ENCODE measurements at places on chromosomes 12 and 14.

GRCh38 chr14:87457720-87458119, 535.3 kb downstream of the GALC start:
- DNase-seq, result no peak

GRCh38 chr14:88556581-88556980, 1.8 kb upstream of the PTPN21 start:
- no peak for DNase-seq

DNA sequence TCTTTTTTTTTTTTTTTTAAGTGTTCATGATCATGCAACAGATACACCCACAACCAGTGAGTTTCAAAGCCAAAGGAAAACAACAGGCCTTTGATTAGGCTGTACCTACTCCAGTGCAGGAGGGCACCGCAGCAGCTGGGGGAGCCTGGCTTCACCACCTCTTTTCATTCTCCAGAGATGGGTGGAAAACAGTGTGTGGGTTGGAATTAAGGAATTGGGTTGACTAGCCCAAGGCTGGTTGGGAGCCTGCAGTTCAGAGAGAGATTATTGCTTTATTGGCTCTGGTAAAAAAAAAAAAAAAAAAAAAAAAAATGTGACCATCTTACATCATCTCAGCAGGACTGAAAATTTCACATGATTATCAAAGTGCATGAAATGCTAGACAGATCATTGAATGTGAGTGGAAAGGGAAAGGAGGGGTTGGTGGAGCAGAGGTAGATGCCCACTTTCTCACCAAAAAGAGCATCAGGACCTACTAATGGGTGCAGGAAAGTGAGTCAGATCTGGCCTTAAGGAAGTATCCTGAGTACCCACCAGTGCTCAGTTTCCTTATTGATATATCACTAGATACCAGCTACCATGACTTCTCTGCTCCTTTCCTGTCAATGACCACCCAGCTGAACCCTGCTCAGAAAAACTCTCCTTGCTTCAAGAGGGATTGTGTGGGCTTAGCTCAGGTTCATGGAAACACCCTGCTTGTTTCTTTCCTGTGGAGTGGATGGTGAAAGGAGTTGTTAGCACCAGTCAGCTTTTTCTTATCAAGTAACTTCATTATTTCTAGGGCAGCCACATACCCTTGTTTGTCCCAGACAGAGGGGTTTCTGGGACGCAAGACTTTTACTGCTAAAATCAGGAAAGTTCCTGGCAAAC, 54.8 kb upstream of the DYRK2 start:
- no peak for DNase-seq

DNA sequence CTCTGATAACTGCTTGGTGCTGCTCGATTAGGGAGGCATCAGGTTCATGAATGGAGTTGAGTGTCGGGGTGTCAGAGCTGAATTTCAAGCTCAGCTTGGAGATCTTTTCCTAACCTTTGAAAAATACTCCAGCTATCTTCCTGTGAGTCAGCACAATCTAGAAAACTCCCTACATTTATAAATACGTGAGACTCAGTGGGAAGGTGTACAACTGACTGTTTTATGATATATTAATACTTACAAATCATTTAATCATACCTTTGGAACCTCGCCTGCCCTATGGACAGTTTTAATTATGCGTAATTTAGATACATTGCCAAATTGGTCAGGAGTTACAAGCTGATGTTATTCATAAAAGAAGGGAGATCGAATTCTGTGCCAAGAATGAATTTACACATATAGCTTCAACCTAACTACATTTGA, 961 bp downstream of the CMAS start:
- no peak for DNase-seq

GRCh38 chr12:124651516-124652273, 84.3 kb upstream of the NCOR2 start:
- no peak for DNase-seq

DNA sequence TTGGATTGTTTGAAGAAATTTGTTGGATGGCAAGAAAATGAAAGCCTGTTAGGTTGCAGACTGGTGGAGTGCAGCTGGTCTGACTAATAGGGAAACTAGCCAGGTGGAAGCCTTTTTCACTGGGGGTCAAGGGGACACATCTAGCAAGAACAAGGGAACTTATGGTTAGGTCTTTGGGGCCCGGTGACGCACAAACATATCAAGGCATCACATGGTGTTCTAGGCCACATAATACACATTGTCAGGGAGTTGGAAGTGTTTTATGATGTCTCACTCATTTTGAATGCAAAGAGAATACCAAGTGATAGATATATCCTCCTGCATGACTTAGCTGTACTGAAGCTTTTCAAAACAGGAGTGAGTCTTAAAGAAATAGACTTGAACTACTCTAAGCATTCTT, 351.2 kb downstream of the KCNH5 start:
- DNase-seq, result no peak

DNA sequence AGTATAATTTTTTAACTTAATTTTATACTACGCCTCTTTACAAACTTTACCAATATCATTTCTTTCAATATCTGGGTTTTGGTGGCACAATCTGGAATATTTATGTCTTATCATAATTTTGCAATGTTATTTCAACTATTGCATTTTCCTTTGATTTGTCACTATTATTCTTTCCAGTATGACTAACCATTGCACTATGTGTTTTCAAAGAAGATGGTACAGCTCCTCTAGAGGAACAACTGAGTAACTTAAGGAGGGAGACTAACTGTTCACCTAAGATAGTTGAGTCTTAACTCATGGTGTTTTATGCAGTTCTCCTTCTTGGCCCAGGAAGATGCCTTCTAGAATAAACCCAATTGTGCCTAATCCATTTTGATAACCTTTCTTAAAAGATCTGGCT, 60.5 kb upstream of the KIF21A start:
- no peak for DNase-seq

DNA sequence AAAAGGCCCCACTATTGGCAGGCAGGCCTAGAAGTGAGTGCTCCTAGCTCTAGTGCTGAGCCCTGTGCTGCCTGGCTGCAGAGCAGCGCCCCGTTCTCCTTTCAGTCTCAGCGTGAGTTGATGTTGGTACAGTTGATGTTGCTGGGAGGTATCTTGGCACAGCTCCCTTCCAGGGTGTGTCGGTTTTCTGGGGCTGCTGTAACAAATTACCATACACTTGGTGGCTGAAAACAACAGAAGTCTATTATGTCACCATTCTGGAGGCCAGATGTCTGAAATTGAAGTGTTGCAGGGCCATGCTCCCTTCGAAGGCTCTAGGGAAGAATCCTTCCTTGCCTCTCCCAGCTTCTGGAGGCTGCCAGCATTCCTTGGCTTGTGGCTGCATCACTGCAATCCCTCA, 151.4 kb downstream of the TSPAN9 start:
- DNase-seq, result no peak

GRCh38 chr12:14417715-14418114, 52.2 kb downstream of the ATF7IP start:
- DNase-seq, result peak; percentile 71
